ENCODE measurements at places on chromosomes 7 and 10. TPM values are rescaled to one million over a fixed set of nuclear protein-coding genes. Genes with fewer than 3 reads are reported as not detected.

DNA sequence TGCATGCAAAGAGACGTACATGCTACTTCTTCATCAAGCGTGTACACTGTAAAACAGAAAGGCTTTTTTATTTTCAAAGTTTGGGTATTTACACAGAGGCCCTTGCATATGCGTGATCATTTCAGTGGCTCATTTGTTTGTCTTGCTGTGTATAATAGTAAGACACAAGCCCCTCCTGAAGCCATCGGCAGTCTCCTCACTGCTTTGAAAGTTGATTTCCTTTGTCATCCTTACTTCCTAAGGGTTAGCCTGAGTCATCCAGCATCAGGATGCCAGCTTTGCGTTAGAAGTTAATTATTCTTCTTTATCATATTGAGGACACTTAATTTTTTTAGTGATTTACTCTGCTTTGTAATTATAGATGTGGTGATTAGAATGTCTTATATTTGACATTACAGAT is 72.5 kb upstream of the CTBP2 start:
- no peak overlapping the region for H3K27ac ChIP-seq
- no peak for DNase-seq
- no peaks in the 10 kb centered on the region for H3K27me3 ChIP-seq

Gene SH2D4B
- total RNA-seq, result 0.24 TPM

DNA sequence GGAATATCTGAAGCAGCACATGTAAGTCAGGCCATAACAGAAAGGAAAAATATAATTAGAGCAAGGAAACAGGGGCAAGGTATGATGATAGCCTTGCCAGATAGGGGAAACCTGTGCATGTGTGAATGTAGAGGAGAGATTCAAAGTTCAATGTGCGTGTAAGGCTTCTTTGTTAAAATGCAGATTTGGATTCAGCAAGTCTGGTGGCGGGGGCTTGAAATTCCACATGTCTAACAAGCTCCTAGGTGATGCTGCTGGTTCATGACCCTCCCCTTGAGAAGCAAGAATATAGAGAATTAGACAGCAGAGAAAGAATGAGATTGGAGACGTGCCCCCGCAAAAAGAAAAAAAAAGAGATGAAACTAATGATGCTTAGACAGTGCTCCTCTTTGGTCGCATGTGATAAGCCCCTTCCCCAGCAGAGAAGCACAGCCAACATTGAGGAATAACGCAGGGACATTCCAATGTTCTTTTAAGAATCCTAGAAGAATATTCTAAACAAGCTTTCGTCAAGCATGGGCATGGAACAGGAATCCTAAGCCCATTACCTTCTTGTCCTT is 21.1 kb upstream of the MACC1 start:
- DNase-seq, result no peak
- H3K27me3 ChIP-seq, result no peaks in the 10 kb centered on the region
- no peak overlapping the region for H3K4me3 ChIP-seq
- no peaks in the 10 kb centered on the region for H3K36me3 ChIP-seq

- H3K36me3 ChIP-seq, result no peaks in the 10 kb centered on the region
- H3K4me3 ChIP-seq, result no peak overlapping the region
- DNase-seq, result no peak
- no peaks in the 10 kb centered on the region for H3K27me3 ChIP-seq
Observed at GRCh38 chr10:65501259-65501658, 1424.6 kb upstream of the LRRTM3 start.

Gene TAF3
- 7.7 TPM for total RNA-seq

GRCh38 chr7:12323415-12323814 is 80.2 kb downstream of the VWDE start:
- no peak overlapping the region for H3K4me3 ChIP-seq
- H3K27ac ChIP-seq, result no peak overlapping the region

Gene BHLHA15
- total RNA-seq, result 0.79 TPM

Gene TFR2
- 4.8 TPM for total RNA-seq

- peaks cover 64% of the 10 kb centered on the region for H3K36me3 ChIP-seq
- H3K27ac ChIP-seq, result peak overlapping the region; percentile 68
- no peak overlapping the region for H3K4me3 ChIP-seq
- H3K27me3 ChIP-seq, result no peaks in the 10 kb centered on the region
- H3K4me1 ChIP-seq, result peaks cover 36% of the 10 kb centered on the region
- DNase-seq, result peak; percentile 97
Observed at GRCh38 chr7:130853503-130854279, 119.7 kb upstream of the KLF14 start.

Gene ZCCHC24
- 6.0 TPM for total RNA-seq

Gene SLC26A4
- 0.80 TPM for total RNA-seq

DNA sequence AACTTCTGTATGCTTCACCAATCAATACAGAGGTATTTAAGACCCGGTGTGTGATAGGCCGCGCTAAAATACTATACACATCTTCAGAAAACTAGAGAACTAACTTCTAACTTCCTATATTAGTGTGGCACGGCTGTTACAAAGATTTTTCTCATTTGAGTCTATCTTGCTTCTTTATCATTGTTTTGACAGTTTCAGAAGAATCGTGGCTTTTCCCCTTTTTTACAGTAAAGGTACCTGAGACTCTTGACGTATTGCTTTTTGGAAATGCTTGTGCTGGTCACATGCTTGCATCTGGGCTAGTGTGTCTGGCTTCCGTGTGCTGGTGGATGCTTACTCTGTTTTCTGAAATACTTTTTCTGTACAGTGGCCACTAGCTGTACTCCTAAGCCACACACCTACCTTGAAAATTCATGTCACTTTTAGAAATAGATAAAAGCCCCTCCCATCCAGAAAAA is 12.7 kb downstream of the IKZF1 start:
- H3K27me3 ChIP-seq, result peaks cover 100% of the 10 kb centered on the region
- no peak overlapping the region for H3K4me3 ChIP-seq
- H3K36me3 ChIP-seq, result no peaks in the 10 kb centered on the region
- H3K4me1 ChIP-seq, result no peaks in the 10 kb centered on the region
- no peak for DNase-seq

- peak overlapping the region; percentile 99 for H3K27ac ChIP-seq
- no peaks in the 10 kb centered on the region for H3K27me3 ChIP-seq
- peaks cover 76% of the 10 kb centered on the region for H3K36me3 ChIP-seq
- H3K4me3 ChIP-seq, result no peak overlapping the region
- peaks cover 62% of the 10 kb centered on the region for H3K4me1 ChIP-seq
Observed at GRCh38 chr10:80492848-80493521, 38.9 kb downstream of the TSPAN14 start.

- no peak for DNase-seq
- H3K4me1 ChIP-seq, result no peaks in the 10 kb centered on the region
- H3K27ac ChIP-seq, result no peak overlapping the region
- H3K36me3 ChIP-seq, result no peaks in the 10 kb centered on the region
- H3K4me3 ChIP-seq, result no peak overlapping the region
- peaks cover 46% of the 10 kb centered on the region for H3K27me3 ChIP-seq
Observed at GRCh38 chr10:67723601-67724000, 27.6 kb upstream of the CTNNA3 start.

Gene BAG3
- total RNA-seq, result 75.7 TPM

Gene FEZF1
- not detected for total RNA-seq

Gene CAPZA2
- total RNA-seq, result 203 TPM

Gene PRPS1L1
- total RNA-seq, result not detected

DNA sequence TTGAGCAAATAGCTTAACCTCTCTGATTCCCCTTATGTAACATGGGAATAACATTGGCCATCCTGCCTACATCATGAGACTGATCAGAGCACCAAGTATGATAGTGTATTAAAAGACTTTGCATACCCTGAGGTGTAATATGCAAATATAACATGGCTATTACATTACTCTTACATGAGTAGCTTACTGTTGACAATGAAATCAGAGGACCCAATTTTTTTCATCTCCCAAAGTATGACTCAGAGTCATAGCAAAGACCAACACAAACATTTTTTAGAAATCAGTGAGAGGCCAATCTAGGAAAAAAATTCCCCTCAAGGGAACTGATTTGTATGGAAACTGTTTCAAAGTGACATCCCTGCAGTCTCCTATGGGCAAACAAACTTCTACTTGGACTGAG is 47.0 kb upstream of the TMEM140 start:
- H3K27me3 ChIP-seq, result no peaks in the 10 kb centered on the region
- no peaks in the 10 kb centered on the region for H3K36me3 ChIP-seq
- no peak overlapping the region for H3K4me3 ChIP-seq
- no peak for DNase-seq
- no peak overlapping the region for H3K27ac ChIP-seq

Measured in PC-9 (cell line).